ENCODE measurements at places on chromosomes 11 and 22. TPM values are rescaled to one million over a fixed set of nuclear protein-coding genes. Genes with fewer than 3 reads are reported as not detected.

THRSP gene
- not detected for total RNA-seq

OR1S2 gene
- total RNA-seq, result not detected

GSTT2B gene
- 0.36 TPM for total RNA-seq

OR4C5 gene
- total RNA-seq, result not detected

MMP10 gene
- total RNA-seq, result 0.14 TPM

C1QTNF5 gene
- total RNA-seq, result not detected

DBX1 gene
- not detected for total RNA-seq

JAM3 gene
- 4.7 TPM for total RNA-seq

EMSY gene
- 32.1 TPM for total RNA-seq

RIMBP3C gene
- 0.19 TPM for total RNA-seq

MS4A7 gene
- total RNA-seq, result not detected

OR51E2 gene
- total RNA-seq, result not detected

XRRA1 gene
- total RNA-seq, result 11.4 TPM

MMP27 gene
- not detected for total RNA-seq

MYO7A gene
- not detected for total RNA-seq

P2RY6 gene
- total RNA-seq, result not detected

PRR33 gene
- not detected for total RNA-seq

MPZL2 gene
- 18.5 TPM for total RNA-seq

HEPHL1 gene
- not detected for total RNA-seq

HEPN1 gene
- total RNA-seq, result not detected

CARS1 gene
- 56.5 TPM for total RNA-seq

PARVG gene
- total RNA-seq, result 48.9 TPM

C11orf52 gene
- not detected for total RNA-seq

NF2 gene
- total RNA-seq, result 59.1 TPM

VSIG10L2 gene
- total RNA-seq, result not detected

RAG2 gene
- not detected for total RNA-seq

RBX1 gene
- total RNA-seq, result 106 TPM

IFITM1 gene
- total RNA-seq, result 256 TPM

MYBPC3 gene
- not detected for total RNA-seq

TSGA10IP gene
- not detected for total RNA-seq
